ENCODE measurements at places on chromosomes 6 and 20.

DNA sequence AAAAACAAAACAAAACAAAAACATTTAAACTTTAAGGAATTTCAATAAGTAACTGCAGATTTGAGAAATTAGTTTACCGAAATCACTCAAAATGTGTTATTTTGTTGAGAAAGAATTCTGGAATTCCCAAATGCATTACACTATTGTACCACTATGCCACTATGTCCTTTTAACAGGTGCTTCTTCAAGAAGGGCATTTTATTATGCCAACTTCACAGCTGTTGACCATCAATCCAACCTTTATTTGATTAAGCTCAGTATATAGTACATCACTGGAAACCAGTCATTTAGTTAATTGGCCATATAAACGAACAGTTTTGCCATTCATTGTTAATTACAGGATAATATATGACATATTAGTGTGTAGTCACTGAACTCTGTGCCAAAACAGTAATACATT is 221.7 kb downstream of the ARHGAP18 start:
- DNase-seq, result no peak

- no peak for DNase-seq
Measured at GRCh38 chr6:142446576-142446975, 144.8 kb downstream of the ADGRG6 start.

- no peak for DNase-seq
Measured at GRCh38 chr6:133730881-133731280, 158.0 kb upstream of the TCF21 start.

- no peak for DNase-seq
Measured at GRCh38 chr6:44715188-44715587, 327.7 kb downstream of the CDC5L start.

DNA sequence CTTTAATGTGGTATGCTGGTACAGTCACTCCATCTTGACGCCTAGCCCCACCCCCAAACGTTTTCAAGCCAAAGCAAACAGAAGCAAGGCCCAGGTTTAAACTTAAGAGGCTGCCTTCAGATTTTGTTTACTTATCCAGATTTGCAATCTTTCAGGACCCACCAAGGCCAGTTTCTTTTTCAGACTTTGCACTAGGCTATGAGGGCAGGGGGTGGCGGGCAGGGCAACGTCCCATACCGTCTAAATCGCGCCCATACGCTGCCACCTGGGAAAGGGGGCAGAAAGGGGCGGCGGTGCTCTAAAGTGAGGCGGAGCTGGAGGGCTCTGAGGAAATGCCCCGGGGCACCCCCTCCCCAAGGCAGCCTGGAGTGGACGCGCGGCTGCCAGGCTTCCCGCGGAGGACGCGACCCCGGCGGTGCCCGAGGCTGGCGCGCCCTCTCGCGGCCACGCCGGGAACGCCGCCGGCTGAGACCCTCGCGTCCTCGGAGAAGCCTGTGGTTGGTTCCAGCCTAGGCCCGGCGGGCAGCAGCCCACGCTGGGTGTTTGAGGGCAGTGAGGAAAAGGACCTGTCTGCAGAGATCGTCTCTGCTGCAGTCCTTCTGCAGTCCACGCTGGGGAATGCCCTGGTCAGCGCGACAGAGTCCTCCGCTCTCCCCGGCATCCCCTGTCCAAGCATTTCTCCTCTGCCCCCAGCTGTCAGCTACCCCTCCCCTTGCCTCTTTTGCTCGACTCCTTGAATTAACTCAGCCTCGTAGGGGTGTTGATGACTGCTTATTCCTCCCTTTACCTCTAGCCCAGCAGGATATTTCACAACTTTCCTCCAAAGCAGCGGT is 129.2 kb upstream of the PRND start:
- DNase-seq, result peak; percentile 77

DNA sequence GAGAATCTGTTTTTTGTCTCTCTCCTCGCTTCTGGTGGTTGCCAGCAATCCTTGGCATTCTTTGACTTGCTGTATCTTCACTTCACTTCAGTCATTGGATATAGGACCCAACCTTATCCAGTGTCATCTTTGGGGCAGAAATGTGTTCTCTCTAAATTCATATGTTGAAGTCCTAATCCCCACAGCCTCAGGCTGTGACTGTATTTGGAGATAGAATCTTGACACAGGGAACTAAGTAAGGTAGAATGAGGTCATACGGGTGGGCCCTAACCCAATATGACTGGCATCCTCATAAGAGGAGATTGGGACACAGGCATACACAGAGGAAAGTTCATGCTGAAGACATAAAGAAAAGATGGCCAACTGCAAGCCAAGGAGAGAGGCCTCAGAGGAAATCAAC is 51.9 kb upstream of the TPD52L1 start:
- DNase-seq, result peak; percentile 70

DNA sequence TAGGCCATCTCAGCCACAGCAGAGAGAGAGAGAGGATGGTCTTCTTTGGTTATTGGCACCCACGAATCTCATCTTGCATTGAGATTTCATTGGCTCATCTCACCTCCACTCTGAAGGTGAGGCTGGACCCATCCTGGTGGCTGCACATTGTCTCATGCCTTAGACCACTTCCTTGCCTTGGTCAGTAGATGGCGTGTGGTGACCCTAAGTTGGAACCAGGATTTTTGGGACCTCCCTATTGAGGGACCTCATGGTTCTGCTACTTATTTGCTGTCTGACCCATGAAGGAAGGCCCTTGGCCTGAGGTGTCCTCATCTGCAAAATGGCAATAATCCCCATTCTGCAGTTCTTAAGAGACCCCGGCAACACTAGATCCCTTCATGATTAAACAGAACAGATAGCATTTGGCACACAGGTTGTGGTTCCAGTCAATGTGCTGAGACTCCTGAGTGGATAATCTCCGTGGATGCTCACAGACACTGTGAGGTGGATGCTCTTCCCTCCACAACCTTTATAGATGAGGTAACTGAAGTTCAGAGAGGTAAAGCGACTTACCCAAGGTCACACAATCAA is 21.5 kb upstream of the AAR2 start:
- DNase-seq, result peak; percentile 55

DNA sequence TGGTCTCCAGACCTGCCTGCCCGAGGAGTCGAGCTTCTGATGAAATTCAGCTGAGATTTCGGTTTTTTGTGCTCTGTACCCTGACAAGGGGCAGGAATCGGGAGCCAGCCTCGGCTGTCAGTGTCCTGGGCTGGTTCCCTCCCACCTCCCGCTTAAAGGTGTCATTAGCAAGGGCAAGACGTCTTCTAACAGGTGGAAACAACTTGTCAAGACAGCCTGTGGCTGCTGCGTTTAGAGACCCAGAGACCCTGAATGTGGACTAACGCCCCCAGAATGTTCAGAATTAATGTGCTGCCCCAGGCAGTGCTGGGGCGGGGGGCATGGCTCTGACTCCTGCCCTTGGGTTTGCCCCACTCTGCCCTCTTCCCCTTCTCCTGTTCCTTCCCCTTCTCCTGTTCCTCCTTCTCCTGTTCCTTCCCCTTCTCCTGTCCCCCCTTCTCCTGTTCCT is 69.7 kb downstream of the PHACTR3 start:
- DNase-seq, result no peak

DNA sequence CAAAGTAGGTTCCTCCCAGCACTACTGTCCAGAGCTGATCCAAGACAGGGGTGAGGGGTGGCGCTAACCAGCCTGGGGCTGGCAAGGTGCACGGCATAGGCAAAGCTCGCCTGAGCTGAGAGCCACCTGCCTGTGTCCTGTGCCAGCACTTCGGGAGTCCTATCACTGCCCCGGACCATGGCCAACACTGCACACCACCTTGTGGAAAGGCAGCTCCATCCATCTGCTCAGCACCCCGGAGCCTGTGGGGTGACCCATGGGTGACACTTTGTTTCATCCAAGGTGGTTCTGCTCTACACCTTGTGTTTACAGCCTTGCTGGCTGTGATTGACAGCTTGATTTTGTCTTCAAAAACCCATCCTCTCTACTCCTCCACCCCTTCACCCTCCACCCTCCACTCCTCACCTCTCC is 32.9 kb upstream of the GATA5 start:
- DNase-seq, result no peak

DNA sequence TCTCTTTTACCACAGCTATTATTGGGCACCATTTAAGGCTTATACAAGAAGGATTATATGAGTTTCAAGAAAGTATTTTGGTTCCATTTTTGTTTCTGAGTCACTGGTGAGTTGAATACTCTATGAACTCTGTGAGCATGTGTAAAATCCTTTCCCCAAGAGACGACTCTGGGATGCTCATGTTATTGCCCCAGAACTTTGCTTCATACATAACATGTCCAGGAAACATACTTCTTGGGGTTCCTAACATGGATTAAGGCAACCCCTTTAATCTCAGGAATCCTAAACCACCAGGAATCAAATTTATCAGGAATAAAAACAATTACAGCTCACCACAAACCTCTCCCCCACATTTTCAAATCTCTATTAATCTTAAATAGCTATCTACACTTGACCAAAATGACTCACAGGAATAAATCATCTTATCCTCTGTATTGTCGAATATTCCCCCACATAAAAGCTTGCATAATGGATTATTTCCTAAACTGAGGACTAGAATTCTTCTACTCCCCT is 117.5 kb upstream of the COL21A1 start:
- peak; percentile 68 for DNase-seq

GRCh38 chr6:105771313-105771970 is 314.7 kb upstream of the PRDM1 start:
- no peak for DNase-seq

DNA sequence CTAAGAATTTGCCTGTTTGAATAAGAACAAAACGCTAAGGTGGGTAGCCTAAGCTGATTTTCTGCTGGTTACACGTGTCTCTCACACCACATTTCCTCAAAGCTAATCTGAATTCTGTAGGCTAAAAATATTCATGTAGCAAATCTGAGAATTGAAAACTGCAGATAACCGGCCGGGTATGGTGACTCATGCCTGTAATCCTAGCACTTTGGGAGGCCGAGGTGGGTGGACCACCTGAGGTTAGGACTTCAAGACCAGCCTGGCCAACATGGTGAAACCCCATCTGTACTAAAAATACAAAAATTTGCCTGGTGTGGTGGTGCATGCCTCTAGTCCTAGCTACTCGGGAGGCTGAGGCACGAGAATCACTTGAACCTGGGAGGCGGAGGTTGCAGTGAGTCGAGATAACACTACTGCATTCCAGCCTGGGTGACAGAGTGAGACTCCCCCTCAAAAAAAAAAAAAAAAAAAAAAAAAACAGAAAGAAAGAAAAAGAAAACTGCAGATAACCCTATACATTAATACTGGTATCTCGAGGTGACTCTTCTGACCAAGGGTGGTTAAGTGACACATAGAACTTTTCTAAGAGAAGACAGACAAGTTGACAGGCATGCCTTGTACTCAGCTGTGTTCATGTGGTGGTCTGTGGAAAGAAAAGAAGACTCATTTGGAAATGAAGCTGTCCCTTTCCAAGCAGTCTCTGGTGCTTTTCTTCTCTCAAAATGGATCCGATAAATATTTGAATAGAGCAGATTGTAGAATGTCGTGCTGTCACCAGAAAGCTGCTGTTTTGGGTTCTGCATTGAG is 24.7 kb upstream of the ASXL1 start:
- no peak for DNase-seq

DNA sequence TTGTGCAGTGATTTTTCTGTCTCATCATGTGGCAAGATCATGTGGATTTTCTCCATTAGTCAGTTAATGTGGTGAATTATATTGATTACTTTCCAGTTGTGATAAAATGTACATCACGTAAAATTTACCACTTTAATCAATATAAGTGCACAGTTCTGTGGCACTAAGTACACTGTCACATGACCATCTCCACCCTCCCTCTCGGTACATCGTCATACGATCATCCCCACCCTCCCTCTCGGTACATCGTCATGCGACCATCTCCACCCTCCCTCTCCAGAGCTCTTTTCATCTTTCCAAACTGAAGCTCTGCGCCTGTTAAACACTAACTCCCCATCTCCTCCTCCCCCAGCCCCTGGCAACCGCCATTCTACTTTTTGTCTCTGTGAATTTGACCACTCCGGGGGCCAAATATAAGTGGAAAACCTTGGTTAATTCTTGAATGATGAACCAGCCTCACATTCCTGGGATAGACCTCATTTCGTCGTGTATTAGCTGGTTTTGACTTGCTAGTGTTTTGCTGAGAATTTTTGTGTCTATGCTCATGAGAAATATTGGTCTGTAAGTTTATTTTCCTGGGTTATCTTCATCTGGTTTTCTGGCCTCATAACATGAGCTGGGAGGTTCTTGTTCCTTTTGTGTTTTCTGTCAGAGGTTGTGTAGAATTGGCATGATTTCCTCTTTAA is 10.8 kb downstream of the NTSR1 start:
- DNase-seq, result no peak

DNA sequence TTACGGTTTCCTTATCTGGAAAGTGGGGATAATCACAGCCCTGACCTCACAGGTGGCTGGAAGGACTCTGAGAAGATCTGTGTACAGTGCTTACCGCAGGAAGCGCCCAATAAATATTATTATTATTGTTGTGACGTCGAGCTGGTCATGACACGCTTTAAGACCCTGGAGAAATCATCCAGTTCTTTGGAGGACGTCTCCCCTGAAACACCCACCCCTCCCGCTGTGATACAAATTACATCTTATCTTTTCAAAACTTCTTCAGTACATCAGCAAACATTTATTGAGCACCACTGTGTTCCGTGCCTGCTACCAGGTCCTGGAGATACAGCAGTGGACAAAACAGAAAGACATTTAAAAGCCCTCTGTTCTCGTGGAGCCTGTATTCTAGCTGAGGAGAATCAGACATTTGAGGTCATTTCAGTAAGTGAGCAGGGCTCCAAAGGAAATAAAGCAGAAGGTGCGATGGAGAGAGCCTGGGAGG is 118.7 kb downstream of the CEBPB start:
- no peak for DNase-seq

GRCh38 chr6:11727346-11727997 is 51.1 kb downstream of the ADTRP start:
- DNase-seq, result peak; percentile 30

DNA sequence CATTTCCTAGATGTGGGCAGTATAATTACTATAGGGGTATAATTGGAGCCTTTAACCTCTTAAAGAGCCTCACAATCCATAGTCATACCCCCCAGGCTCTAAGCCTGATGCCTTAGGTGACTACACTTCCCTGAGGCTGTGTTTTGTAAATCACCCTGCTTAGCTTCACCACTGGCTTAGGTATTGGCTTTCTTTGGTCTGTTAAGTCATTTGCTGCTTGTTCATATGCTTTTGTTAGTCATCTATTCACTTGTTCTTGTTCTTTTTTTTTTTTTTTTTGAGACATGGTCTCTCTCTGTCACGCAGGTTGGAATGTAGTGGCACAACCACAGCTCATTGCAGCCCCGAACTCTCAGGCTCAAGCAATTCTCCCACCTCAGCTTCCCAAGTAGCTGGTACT is 26.7 kb downstream of the KAT14 start:
- DNase-seq, result peak; percentile 3

GRCh38 chr6:159979136-159979874 is 10.4 kb downstream of the IGF2R start:
- DNase-seq, result peak; percentile 45

DNA sequence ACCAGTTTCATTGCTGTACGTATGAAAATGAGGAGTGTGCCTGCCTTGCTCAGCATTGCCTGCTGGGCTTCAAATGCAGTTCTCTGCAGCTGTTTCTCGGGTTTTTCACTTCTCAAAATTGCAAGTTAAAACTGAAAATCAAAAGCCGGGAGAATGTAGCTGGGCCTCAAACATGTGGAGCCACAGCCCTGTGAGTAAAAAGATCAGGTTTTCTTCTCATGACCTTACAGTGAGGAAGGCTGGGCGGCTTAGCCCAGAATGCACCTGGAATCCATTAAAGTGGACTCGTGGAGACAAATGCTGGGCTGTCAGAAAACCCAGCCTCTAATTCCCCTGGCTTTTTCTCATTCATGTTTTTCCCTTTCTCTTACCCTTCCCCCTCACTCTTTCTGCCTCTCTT is 34.4 kb downstream of the DSE start:
- DNase-seq, result peak; percentile 91

GRCh38 chr6:40378071-40378724 is 209.0 kb downstream of the LRFN2 start:
- DNase-seq, result no peak

All from adipocyte (in vitro differentiated cells).